Right cardiac atrium (tissue), 5 donors: ENCODE measurements at places on chromosomes 1 and 21.

- no peak for DNase-seq
Observed at GRCh38 chr21:15533618-15534017, 196.2 kb upstream of the USP25 start.

- DNase-seq: no peak
Observed at GRCh38 chr1:112676543-112676942, 2.1 kb downstream of the MOV10 start.

DNA sequence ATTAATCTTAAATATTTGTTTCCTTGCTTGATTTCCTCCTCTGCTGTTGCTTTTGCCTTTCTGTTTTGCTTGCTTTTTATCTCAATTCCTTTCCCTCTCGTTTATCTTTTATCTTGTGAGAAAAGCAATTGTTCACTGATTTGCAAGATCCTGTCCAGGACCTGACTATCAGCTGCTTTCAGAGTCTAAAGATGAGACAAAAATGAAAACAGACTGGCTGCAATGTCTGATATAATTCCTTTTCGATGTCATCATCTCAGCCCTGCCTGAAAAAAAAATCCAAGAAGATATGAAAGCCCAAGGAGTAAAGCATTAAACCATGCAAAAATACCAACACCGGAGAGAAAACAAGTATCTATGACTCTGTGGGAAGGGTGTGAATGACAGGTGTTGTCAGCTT, 225.5 kb downstream of the PATJ start:
- DNase-seq: no peak

GRCh38 chr1:29954591-29954990, 718.3 kb downstream of the PTPRU start:
- DNase-seq: no peak

DNA sequence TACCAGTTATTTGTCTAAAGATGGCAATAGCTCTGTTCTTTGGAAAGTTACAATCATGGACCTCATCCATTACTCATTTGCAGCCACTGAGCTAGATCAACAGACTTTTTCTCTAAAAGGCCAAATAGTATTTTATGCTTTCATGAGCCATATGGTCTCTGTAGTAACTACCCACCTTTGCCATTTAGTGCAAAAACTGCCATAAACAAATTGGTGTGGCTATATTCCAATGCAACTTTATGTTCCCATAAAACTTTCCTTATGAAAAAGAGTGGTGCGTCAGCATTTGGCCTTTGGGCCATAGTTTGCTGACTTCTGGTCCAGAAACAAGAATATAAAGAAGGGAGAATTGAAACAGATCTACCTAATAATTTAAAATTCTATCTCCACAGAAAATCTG, 20.1 kb upstream of the KCTD3 start:
- no peak for DNase-seq

- DNase-seq: no peak
Observed at GRCh38 chr1:118118469-118118868, 66.6 kb downstream of the SPAG17 start.

- peak; percentile 75 for DNase-seq
Observed at GRCh38 chr1:56063461-56063860, 515.9 kb downstream of the PLPP3 start.

- DNase-seq: no peak
Observed at GRCh38 chr1:171595324-171595723, 26.7 kb upstream of the MYOCOS start.

GRCh38 chr1:224779536-224779935, 149.9 kb upstream of the DNAH14 start:
- no peak for DNase-seq

DNA sequence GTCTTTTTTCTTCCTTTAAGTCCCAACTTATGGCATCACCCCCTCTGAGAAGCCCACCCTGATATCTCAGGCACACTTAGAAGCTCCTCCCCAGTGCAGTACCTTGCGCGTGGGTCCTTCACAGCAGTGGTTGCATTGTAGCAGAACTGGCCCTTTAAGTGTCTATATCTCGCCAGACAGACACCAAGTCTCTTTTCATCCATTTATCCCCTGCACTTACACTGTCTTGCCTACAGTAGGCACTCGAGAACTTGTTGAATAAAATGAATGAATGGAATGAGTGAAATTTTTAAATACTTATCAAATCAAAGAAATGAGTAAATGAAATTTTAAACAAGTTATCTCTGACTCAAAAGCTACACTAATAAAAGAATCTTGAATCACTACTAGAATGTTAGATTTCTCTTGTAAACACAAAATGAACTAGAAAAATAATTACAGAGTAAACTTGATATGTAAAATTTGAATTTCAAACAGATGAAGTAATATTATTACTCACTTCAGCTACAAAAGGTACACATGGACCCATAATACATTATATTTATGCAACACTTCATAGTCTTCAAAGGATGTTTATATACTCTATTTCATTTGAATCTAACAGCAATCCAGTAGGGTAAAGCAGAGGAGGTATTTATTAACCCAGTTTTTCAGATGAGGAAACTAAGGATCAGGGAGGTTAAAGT, 54.7 kb upstream of the MAN1A2 start:
- DNase-seq: no peak

- DNase-seq: no peak
Observed at GRCh38 chr1:241776911-241777310, 71.1 kb upstream of the EXO1 start.

DNA sequence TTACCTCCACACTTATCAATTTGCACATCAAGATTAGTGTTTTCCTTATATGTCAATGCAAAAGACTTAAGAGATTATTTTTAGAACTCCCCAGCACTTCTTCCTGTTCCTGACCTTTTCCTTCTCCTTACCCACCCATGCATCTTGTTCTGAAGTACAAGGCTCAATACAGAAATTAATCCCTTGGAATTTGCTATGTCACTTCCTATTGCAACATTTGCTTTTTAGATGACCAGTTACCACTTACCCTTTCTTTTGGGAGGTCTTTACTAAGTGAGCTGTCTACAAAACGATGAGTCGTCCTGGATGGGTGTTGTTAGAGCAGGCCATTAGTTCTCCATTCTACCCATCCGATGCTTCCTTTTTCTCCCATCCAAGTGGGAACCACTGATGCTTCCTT, 221.2 kb downstream of the FMN2 start:
- no peak for DNase-seq

- DNase-seq: no peak
Observed at GRCh38 chr1:117894078-117894477, 35.3 kb downstream of the GDAP2 start.

DNA sequence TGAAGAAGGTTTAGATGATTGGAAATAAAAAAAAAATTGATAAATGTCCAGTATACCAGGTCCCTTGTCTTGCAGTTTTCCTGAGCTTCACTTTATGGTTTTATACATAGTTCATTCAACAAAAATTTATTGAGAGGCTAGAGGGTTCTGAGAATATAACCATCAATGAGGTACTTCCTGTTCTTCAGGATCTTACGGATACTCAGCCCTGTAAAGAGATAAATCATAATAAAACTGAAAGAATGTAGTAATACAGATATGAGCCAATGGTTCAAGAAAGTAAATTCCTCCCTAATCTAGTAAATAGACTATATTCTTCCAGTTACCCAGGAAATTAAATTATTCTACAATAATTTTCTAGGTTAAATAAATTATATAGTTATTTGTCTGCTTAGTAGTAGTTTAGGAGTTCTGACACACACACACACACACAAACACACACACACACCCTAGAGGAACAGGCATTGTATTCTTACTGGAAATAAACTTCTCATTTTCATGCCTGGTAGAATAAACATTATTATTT, 70.4 kb upstream of the HMCN1 start:
- no peak for DNase-seq

- DNase-seq: no peak
Observed at GRCh38 chr1:3914331-3914851, 14.3 kb upstream of the C1orf174 start.

GRCh38 chr1:94027721-94028515, 93.0 kb downstream of the ABCA4 start:
- no peak for DNase-seq

DNA sequence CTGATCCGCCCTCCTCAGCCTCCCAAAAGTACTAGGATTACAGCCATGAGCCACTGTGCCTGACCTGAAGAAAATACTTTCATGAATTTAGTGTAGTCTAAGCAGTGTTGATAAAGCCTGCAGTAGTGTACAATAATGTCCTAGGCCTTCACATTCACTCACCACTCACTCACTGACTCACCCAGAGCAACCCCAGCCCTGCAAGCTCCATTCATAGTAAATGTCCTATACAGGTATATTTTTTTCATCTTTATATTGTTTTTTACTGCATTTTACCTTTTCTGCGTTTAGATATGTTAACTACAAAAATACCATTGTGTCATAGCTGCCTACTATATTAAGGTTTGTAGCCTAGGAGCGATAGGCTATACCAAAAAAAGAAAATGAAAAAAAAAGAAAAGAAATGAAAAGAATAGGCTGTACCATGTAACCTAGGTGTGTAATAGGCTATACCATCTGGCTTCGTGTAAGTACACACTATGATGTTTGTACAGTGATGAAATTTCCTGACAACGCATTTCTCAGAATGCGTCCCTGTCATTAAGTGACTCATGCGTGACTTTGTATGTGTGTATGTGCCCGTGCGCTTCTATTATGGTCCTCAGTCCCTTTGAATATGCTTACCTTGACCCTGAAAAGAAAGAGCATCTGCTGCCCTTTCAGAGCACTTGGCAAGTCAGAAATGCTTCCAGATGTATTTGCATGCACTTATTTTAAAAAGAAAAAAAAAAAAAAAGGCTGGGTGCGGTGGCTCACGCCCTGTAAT, 9.2 kb upstream of the SLAMF8 start:
- DNase-seq: no peak

GRCh38 chr1:243964915-243965314, 86.2 kb upstream of the ZBTB18 start:
- DNase-seq: no peak

DNA sequence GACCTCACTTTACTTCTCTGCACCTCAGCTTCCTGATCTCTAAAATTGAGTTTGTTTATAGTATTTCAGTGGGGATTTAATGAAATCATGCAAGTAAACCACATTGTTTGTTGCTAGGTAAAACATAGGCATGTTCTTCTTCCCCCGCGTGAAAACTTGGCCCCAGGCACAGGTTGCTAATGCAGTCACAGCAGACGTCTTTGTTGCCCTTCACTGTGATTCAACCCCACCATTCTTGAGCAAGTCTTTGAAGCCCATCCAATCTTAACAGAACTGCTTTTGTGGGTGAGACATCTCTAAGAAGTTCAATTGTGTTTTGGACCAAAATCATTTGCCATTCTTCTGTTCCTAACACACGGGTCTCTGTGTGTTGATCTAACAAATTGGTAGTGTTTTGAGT, 185.5 kb downstream of the ZNF281 start:
- no peak for DNase-seq

DNA sequence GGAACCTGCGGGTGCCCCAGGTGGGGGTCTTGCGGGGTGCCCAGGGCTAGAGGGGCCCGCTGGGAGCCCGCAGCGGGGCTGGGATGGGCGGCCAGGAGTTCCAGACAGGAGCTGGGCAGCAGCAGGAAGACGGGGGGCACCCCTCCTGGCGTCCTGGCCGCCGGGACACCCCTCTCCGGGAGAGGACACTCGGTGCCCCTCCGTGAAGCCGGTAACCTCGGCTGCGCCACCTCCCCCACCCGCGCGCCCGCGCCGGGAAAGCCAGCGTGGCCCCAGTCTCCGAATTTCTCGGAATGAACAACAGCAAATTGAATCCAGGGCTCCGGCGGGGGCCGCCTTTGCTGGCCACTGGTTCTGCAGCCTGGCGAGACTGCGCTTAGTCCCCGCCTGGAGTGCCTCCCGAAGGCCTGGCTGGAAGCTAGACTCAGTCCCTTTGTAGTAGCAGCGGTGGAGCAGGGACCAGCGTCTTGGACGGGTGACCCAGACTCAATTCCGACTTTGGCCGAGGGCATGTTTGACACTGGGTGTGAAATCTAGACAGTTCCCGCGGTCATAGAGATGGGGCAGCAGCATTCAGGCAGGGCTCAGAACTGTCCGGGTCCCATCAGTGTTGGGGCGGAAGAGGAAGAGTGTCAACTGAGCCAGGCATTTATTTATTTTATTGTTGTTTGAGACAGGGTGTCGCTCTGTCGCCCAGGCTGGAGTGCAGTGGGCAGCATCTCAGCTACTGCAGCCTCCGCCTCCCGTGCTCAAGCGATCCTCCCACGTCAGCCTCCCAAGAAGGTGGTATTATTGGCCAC, 773 bp downstream of the IFNGR2 start:
- peak; percentile 90 for DNase-seq

- no peak for DNase-seq
Observed at GRCh38 chr1:170593173-170594011, 61.4 kb downstream of the GORAB start.

- DNase-seq: no peak
Observed at GRCh38 chr1:15083578-15083977, 70.0 kb upstream of the TMEM51 start.

DNA sequence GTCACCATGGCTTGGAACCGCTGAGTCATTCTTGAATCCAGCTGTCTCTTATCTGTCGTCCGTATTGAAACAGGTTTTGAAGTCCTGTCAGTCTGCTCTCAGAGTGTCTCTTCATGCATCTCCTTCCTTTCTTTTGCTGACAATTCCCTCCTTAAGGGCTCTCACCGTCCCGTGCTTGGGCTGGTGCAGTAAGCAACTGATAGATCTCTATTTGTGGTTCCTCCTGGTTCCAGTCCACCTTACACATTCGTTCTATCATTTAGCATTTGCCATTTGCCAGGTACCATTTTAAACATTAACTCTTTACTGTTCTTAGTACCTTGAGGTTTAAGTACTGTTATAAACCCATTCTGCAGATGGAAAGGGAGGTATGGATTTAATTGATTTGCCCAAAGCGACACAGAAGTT, 88.9 kb downstream of the DYRK1A start:
- no peak for DNase-seq

DNA sequence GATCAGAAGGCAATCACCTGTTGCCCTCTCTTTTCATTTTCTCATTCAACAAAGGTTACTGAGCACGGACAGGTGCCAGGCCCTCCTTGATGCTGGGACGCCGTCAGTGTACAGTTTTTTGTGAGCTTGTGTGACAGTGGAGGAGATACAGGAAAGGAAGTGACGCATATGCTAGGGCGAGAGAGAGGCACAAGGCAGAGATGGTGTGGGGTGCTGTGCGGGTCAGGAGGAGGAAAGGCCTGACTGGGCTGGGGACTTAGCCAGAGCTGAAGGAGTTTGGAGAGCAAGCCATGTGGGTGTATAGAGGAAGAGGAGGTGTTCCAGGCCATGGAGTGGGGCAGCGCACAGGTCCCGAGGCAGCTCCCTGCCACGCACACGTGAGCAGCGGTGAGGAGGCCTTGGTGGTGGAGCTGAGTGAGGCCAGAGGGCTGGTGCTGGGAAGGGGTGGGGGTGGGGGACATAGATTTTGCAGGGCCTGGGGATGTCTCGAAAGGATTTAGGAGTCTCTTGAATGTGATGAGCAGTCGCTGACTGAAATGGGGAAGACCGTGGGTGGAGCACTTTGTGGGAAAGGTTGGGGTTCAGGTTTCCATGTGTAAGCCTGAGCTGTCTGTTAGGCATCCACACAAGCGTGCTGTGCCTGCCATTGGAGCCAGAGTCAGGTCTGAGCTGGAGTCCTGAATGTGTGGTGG, 46.0 kb downstream of the TRAPPC10 start:
- DNase-seq: no peak

DNA sequence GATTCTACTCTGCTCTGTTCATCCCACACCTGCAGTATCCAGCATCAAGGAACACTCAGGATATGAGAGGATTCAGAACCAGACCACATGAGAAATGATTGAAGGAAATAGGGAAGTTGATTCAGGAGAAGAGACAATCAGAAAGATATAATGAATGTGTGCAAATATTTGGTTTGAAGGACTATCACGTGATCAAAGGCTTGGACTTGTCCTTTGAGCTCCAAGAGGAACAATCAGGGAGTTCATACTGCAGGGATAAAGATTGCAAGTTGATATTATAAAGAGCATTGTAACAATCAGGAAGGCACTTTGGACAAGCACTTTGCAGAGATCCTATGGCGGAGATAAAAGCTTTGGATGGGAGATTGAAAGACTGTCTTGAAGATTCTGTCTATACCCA, 13.9 kb upstream of the PIGM start:
- DNase-seq: no peak
